Bone marrow (tissue), 2 donors: ENCODE measurements at places on chromosomes 16 and 17.

DNA sequence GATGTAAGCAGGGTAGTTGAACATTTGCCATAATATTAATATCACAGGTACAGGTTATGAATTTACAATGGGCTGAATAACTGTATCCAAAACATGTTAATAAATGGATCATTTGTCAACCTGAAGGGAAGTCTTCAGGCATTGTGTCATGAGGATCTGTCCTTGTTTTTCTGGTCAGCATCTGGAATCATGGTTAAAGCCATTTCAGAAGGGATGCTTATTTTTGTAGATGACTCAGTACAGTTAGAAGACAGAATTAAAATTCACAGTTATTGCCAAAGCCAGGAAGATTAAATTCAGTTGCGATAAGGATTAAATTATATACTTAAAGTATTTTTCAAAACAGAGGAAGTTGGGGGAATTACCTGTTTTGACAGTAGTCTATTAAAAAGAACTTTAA, 8.0 kb downstream of the PSMD11 start:
- DNase-seq = no peak

GRCh38 chr17:52143542-52143941, 15.0 kb downstream of the CA10 start:
- DNase-seq = no peak

DNA sequence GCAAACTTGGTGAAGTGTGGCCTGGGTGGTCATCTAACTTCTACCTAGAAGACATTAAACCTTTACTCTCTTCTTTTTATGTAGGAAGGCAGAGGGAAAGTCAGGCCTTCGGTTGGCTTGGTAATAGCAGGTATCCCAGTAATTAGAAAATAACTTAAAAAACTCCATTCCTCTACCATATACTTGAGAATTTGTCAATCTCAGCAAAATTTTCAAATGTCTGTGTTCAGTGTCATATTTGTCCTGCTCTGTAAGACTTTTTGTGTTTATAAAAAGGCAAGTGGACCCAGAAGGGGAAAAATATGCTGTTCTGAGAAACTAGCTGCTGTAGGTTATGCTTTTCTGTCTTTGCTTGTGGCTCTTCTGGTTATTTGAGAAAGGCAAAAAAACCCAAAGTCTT, 5.8 kb downstream of the HMOX2 start:
- DNase-seq = no peak

- no peak for DNase-seq
These were observed 247.6 kb upstream of the PSMD7 start for GRCh38 chr16:74049027-74049426.

DNA sequence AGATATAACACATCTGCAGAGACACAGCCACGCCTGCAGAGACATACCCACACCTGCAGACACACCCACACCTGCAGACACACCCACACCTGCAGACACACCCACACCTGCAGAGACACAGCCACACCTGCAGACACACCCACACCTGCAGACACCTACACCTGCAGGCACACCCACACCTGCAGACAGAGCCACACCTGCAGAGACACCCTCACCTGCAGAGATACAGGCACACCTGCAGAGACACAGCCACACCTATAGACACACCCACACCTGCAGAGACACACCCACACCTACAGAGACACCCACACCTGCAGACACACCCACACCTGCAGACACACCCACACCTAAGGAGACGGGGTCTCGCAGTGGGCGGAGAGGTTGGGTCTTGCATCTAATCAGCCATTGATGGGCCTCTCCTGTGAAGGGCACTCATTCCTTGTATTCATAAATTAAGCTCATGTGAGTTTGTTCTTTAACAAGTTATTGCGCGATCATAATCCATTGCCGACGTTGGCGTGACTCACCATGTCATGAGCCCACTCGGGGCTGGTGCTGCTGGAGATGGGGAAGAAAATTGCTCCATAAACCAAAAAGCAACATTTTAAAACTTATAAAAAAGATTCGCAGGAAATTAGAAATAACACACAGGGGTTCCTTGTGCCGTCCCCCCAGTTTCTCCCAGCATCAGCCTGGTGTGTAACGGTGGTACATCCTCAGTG, 28.9 kb upstream of the CDH15 start:
- no peak for DNase-seq
